ENCODE measurements at places on chromosomes 6 and 20.

DNA sequence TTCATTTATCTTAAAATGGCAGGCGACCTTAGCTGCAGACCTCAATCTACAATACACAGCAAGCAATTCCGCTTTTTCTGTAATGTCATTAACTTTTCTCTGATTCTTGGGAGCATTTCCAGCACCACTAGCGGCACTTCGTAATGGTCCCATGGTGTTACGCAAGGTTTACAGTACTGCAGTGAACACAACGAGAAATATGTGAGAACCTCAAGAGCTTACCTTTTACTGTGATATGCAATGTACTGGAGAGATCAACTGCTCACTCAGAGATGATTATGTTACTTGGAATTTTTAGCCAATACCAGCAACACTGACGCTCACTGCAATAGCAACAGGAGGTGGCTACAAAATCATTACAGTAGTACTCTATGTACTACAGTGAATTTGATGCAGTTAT lies 2.8 kb upstream of the CEP43 start:
- no peak for DNase-seq

DNA sequence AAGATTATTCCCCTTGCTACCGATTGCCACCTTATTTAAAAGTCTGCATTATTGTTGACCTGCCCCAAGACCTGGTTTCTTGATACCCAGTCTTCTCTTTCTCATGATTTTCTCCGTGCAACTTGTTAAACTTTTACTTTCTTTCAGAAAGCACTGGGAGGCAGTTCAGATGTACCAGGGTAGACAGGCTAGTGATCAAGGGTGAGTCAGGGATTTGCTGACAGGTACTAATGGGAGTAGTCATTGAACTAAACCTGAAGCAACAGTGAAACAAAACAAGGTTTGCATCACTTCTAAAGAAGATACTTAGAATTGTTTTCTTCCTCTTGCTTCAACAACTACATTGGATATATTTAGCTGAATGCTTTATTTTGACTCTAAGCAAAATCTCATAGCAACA lies 124.4 kb downstream of the KCNQ5 start:
- DNase-seq = no peak

- DNase-seq = no peak
These were observed 78.4 kb downstream of the FYN start for GRCh38 chr6:111794727-111795452.

DNA sequence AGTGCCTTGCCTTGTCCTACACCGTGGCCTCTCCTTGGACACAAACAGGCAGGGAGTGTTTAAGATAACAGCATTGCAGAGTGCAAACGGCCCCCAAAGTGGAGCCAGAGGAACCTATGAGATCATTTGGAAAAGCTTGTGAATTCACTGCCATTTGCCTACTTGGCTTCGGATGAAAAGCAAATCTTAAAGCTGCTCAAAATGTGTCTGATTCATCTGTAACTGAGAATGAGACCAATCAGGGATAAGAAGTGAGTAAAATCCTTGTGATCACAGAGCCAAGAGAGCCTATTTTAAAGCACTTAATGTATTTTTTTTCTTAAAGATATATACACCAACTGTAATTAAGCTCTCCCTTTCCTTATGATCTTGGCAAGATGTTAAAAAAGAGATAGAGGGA lies 65.7 kb upstream of the BACH2 start:
- DNase-seq = no peak

DNA sequence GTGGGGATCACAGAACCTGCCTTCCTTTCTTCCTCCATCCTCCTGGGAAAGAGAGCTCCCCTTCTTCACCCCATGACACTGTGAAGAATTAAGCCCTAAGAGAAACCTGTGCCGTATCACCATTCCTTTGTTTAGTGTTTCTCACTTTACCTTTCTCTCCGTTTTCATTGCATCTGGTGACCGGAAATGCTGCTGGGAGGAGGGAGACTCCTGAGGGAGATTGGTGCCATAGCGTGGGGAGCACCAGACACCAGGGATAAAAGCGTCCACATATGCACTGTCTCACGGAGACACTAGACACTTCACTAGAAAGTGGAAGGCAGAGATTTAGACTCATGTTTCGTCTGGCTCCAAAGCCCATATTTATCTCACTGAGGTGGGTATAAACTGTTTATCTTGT lies 15.5 kb upstream of the ULBP3 start:
- no peak for DNase-seq

DNA sequence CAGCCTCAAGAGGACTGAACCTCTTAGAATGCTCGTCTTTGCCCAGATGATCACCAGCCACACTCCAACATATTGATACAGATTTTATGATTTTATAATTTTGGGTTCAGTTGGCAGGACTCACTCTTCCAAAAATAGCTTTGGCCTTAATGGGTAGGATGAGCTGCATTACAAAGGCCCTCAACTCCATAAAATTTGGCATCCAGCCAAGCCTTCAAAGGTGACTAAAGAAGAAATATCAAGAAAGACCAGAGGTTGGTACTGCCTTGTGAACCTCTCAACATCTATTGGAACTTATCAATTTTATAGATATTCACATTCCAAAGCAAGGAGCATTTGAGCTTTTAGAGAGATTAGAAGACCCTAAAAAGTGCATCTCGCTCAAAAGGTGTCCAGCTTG lies 48.4 kb upstream of the SNAP25 start:
- no peak for DNase-seq

DNA sequence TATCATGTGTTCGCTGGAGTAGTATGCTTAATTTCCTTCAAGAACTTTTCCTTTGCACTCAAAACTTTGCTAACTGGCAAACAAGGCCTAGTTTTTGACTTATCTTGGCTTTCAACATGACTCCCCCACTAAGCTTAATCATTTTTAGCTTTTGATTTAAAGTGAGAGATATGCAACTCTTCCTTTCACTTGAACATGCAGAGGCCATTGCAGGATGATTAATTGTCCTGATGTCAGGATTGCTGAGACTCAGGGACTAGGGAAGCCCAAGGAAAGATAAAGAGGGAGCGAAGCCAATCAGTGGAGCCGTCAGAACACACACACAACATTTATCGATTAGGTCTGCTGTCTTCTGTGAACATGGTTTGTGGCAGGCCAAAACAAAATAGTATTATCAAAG lies 491.4 kb downstream of the CBLN4 start:
- no peak for DNase-seq

- DNase-seq = peak; percentile 26
These were observed 40.4 kb upstream of the ARG1 start for GRCh38 chr6:131532580-131533039.

- DNase-seq = no peak
These were observed 76.4 kb downstream of the EYA2 start for GRCh38 chr20:46970937-46971630.

GRCh38 chr6:164045082-164045481 lies 630.6 kb downstream of the QKI start:
- DNase-seq = no peak

GRCh38 chr6:33721508-33721907 lies 10.0 kb upstream of the UQCC2 start:
- no peak for DNase-seq

DNA sequence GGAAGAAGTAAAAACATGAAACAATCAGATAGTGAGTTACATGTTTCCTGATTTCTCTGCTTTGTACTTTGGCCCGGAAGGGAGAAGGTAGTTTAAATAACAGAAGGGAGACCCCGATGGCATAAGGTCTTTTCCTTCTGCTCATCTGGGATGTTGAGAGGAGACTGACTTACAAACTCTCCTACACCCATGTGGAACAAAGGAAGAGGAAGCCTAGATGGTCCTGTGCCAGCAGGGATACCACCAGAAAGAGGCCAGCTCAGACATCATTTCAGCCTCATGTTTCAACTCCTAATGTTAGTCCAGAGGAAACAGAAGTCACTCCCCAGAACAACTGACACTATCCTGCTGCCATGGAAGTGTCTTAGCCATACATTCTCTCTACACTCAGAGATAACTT lies 250.7 kb upstream of the NOX3 start:
- no peak for DNase-seq

DNA sequence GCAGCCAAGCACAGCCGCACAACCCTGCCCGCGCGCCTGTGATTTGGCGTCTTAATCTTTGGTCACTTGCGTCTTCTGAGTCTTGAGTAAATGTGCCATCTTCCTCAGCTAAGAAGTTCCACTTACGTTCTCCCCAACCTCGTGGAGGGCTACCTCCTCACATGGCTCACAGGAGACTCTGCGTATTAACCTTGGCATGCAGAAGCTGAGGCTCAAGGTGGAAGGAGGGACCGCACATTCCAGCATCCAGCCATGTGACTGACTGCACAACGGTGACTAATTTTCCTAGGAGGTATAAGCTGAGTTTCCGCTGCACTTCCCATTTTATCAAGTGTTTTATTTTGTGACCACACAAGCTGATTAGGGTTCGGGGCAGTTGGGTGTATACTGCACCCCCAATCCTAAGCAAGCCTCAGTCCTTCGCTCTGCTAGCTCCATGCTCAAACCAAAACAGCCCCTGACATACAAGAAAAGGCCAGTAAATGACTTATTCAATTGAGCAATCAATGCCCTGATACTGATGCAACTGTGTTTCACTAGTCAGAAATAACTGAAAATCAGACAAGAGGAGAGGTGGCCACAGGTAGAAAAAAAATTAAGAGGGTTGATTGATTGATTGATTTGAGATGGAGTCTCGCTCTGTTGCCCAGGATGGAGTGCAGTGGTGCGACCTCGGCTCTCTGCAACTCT lies 7.0 kb downstream of the BEND3 start:
- DNase-seq = no peak

GRCh38 chr6:161947371-161947770 lies 673.5 kb upstream of the AGPAT4 start:
- DNase-seq = no peak

GRCh38 chr6:167396068-167396658 lies 71.3 kb downstream of the TTLL2 start:
- no peak for DNase-seq

DNA sequence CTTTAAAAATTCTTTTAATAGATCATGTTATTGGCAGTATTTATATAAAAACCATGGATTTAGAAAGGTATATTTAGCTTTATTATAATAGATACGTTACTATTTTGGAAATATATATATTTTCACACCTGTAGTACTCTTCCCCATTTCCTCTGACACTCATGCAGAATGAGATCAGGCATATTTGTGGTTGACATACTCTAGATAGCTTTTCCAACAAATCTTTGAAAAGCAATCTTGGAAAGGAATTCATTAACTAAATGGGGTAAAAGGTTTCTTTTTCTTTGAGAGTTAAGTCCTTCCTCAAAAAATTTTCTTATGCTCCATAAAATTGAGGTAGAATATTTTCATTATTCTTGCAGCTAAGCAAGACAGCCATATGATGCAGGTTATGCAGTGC lies 14.5 kb downstream of the ASF1A start:
- DNase-seq = no peak

GRCh38 chr6:100105138-100105537 lies 111.1 kb upstream of the MCHR2 start:
- no peak for DNase-seq

- no peak for DNase-seq
These were observed 525 bp upstream of the MAK start for GRCh38 chr6:10838794-10839333.

DNA sequence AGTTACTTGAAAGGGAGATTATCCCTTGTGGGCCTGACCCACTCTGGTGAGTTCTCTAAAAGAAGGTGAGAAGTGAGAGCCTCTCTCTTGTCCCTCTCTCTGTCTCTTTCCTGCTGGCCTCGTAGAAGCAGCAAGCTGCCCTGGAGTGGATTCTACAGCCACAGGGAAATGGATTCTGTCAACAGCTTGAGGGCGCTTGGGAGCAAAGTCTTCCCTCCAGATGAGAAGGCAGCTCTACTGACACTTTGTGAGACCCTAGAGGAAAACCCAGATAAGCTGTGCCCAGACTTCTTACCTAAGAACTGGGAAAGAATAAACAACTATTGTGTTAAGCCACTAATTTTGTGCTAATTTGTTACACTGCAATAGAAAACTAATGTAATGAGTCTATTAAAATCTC lies 39.9 kb downstream of the ANKRD60 start:
- no peak for DNase-seq

DNA sequence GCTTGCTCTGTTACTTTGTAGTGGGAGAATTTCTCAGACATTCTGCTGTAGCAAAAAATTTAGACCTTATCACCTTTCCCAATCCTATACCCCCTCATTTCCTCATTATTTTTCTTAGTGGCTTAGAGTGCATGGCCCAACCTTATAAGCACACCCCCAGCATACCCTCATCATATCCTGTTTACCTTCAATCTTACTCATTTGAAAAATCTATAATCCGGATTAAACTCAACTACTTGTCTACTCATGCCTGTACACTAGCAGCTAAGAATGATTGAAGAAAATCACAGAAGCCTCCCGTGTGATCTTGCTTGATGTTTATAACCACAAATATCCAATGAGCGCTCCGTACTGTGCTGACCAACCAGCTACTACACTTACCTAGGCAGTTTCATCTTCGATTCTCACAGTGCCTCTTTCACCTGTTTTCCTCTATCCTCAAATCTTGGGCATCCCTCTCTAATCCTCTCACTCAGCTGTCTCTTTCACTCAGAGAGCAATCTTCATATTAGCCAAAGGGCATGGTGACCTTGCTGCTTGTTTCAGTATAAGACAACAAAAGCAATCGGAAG lies 36.6 kb downstream of the AIG1 start:
- no peak for DNase-seq

DNA sequence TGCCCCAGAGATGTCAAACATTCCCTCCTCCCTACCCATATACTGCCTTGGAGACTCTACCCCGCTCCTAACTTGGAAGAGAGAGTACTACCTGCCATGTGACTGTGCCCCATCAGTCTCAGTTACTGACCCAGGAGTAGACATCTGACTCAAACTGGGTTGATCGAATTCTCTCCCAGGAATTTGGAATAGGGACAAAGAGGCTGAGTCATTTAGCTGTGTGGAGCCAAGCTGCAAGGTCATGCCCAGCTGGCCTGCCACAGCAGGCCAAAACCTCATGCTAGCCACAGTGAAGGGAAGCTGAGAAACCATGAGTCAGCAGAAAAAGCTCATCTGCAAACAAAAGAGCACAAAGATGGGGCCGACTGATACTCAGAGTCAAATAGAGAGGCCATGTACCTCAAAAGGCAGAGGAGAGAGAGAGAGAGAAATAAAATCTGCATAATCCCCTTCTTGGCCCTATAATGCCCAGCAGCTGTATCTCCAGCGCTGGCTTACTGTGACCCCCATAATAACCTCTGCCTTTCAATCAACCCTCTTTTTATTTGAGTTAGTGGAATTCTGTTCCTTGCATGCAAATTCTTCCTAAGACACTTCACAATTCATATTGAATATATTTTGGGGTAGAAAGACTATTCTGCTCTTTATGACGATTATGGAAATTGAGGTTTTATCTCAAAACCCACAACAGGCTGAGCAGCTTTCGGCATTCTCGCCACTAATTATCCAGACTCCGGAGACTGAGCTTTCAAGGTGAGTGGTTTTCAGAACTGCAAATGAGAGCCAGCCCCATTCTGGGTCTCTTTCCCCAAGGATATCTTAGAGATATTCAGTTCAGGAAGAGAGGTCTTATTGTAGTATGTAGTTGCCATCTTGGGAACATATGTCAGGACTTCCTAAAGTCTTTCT lies 21.4 kb upstream of the AKIRIN2 start:
- no peak for DNase-seq

All from stimulated activated CD4-positive, alpha-beta T cell treated with anti-CD3 and anti-CD28 coated beads, Interleukin-2, amount 100 ng/mL, for 4 hours (primary cell).